ENCODE measurements at places on chromosomes 2 and 18.

GRCh38 chr2:70944111-70944690, 8.5 kb downstream of the ATP6V1B1 start:
- DNase-seq, result no peak

DNA sequence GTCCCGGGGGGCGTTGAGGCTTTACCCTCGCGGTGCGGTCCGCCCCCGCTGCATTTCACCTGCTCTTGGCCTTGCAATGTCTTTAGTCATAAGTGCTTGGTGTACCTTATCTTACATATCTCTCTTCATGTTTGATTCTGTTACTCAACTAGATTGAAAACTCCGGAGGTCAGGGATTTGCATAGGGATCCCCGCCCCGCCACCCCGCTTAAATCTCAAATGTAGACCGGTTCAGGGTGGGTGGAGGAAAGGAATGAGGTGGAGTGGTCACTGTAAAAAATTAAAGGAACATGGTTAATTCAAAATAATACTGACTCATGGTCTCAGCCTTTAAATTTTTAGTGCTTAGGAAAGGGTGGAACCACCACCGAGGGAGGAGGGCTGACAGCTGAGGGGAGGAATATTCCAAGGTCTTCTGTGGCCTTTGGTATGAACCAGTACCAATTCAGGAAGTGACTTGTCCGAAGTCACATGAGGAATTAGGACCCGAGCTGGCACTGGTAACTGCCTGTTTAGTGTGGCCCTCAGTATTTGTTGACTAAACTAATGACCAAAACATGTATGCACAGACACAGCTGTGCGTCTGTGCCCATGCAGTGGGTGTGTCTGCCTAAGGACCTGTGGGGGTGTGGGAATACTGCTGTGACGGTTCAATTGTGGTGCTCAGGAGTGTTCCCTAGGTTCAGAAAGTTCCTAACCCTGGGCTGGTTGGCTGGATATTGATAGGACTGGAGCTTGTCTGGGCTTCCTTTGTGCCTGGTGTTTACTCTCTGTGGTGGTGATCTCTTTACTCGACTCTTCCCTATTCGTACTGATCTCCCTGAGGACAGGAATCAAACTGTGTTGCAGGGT, 1.0 kb downstream of the PLEKHB2 start:
- DNase-seq, result peak; percentile 16

- no peak for DNase-seq
Observed at GRCh38 chr2:205655779-205656456, 26.4 kb upstream of the NRP2 start.

DNA sequence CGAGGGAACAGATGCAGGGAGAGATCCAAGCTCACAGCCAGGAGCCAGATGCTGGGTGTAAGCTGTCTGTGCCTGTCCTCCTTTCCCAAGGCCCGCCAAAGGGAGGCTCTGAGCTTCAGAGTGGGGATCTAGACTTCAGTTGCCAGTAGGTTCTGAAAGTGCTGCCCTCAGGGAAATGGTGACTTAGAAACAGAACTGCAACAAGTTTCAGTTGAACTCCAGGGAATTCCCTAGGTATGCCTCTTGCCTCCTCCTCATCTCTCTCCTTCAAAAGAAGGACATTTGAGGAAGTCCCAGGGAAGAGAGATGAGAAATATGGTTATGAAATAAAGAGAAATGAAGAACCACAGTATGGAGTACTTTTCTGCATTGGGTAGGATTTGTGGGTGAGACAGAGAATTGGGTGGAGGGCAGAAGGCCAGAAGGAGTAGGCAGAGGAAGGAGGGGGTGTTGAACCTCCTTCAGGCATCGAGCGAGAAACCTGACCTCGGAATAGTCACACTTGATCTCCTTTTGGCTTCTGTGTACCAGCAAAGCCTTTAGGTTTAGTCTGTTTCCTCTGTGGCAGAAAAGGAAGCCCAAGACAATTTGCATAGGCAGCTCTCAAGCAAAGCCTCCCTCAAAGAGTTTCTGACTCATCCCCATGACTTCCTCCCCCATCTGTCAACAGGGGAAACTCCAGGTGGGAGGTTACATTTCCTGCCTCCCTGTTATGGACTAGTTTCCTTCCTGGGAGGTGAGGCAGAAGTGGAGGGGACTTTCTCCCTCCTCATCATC, 45.7 kb downstream of the QPCT start:
- no peak for DNase-seq

- DNase-seq, result no peak
Observed at GRCh38 chr18:22556222-22557167, 138.8 kb upstream of the CTAGE1 start.

DNA sequence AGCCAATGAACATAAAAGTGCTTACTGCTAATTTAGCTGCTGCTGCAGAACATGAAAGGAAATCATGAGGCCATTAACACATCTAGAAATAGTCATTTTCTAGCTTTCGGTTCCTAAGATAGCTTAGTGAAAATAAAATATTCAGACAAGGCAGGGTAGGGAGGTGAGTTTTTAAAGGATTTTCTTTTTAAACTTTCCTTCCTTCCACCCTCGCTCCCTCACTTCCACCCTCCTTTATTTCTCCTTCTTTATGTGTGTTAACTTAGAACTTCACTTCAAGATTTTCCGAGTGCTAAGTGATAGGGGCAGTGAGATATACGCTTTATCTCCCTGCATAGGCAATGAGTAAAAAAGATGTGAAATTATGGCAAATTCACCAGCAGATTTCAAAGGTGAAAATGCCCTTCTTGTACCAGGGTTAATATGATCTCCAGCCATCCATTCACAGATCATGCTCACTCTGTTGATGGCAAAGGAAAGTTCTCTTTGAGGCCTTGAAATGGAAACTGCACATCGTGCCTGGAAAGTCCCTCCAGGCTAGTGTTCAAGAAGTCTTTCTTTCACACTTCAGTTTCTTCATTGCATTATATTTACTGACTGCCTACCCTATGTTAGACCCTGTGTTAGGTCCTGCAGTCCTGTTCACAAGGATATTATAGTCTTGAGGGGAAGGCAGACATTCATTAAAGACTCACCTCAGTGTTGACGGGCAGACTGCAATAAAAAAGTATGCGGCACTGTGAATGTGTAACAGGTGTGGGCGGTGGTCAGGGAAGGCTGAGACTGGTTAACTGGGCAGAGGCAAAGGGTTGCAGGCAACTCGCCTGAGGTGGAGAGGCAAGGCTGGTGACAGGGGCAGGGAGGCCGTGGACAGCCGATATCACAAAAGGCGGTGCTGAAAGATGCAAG, 200.8 kb downstream of the PLCL1 start:
- DNase-seq, result no peak

DNA sequence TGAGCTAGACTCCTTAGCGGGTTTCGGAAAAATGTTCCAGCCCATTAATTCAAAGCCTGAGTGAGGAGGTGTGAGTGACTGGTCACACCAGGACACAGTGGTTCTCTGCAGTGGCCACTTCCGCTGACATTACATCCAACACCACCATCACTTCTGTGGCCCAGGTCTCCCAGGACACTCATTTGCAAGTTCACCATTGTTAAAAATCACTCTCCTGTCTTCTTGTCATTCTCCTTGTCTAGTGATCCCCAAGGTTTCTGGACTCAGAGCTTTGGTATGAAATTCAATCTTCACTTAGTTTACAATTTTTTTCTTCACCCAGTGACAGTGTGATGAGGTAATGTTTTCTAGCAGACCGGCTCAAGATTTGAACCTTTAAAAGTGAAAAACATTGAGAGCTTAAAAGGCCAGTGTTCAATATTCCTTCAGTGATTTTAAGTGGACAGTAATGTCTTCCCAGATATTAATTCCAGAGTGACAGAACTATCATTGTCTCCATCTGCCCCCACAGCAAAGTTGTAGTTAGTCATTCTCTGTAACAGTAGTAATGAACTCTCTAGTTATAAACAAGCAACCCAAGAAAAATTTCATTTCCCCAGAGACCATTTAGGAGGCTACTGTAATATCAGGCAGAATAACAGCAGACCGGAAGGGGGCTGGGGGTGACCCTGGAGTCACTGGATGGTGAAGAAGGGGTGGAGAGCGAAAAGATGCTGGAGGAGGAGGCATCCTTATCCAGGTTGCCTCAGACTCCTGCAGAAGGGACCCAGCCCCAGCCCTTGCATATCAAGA, 164.9 kb downstream of the GFPT1 start:
- no peak for DNase-seq

- DNase-seq, result no peak
Observed at GRCh38 chr18:21735452-21736015, 5.1 kb upstream of the MIB1 start.

GRCh38 chr2:229582151-229582550, 132.2 kb downstream of the DNER start:
- DNase-seq, result no peak

DNA sequence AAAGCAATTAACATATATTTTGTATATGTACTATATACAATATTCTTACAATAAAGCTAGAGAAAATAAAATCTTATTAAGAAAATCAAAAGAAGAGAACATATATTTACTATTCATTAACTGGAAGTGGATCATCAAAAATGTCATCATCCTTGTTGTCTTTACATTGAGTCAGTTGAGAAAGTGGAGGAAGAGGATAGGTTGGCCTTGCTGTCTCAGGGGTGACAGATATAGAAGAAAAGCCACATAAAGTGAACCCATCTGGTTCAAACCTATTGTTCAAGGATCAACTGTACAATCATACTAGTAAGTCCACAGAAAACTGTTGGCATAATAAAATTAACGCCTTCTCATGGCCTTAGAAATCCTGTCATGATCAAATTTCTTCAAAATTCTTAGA, 26.6 kb downstream of the SESTD1 start:
- DNase-seq, result no peak
